ENCODE measurements at places on chromosomes 2 and 18.

DNA sequence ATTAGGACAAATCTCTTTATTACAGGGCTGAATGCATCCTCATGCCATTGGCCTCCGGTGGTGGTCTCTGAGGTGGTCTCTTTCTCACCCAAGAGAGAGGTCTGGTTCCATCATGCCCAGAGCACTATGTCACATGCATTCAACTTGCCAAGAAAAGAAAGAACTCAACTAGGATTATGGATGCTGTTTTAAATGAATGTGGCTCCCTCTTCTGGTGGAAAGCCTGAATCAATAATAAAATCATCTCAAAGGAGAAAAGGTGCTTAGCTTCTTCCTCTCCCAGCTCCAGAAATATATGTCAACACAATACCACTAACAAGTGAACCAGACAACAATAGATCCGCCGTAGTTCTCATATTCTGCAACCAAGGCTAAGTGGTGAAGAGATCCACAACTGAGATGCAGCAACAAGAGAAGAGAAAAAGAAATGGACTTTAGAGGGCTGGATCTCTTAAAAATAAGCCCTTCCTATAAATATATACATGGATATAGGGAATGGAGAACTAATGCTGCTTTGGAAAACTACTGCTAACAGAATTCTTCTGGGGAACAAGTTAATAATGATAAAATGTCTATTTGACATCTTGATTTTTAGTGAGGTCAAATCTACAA is 396.8 kb downstream of the NCKAP5 start:
- DNase-seq, result no peak

GRCh38 chr2:163551616-163552373 is 184.0 kb downstream of the FIGN start:
- no peak for DNase-seq

- no peak for DNase-seq
These were observed 278.0 kb downstream of the EPHA4 start for GRCh38 chr2:221293949-221294742.

GRCh38 chr2:237282568-237283128 is 131.3 kb downstream of the COL6A3 start:
- DNase-seq, result no peak

DNA sequence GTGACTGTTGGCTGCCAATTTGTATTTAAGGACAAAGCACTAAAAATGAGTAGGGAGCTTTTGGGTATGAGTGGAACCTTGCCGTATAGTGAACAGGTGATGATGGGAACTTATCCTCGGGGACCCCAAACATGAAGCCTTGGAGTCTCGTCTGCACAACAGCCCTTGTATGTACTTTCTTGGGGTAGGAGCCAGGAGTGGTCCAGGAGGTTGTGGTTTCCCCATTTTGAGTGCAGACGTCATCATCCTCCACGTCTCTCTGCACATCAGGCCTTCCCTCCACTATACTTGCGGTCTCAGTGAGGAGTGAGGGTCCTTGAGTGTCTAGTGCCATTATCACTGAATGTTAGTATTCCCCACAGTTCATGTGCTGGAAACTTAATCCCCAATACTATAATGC is 101.5 kb upstream of the HS6ST1 start:
- DNase-seq, result peak; percentile 1

DNA sequence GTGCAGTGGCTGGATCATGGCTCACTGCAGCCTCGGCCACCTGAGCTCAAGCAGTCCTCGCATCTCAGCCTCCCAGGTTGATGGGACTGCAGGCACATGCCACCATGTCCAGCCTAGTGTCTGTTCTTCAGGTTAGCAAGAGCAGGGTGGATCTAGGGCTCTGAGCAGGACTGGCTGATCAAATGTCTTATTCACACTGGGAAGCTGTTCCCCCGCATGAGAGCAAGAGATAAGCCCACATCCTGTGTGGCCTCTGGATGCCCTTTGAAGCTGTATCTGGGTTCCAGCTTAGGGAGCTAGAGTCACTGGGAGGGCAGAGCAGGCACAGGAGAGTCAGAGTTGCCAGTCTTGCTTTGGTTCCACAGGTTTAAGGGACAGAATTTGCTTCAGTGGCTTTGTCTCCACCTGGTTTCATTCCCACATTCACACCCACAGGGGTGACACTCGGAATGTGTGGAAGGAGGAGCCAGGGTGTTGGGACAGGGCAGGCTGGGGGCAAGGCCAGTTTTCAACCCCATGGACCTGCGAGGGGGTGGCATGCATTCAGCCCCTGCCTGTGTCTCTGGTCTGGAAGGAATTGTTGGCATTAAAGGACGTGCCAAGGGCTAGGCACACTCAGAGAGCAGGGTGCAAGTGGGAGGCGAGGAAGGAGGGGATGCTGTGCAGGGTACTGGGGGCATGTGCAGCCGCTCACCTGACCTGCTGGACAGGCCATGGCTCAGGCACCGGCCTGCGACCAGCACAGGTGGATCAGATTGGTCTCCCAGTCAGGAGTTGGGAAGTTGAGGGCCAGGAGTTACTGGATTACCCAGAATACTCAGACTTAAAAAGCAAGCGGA is 24.5 kb downstream of the PTPN18 start:
- DNase-seq, result no peak

- DNase-seq, result no peak
These were observed 136.8 kb downstream of the CAPN13 start for GRCh38 chr2:30670453-30670852.

GRCh38 chr2:162342841-162343240 is 1.1 kb upstream of the GCA start:
- no peak for DNase-seq

GRCh38 chr2:99812426-99812825 is 322.6 kb upstream of the REV1 start:
- no peak for DNase-seq

DNA sequence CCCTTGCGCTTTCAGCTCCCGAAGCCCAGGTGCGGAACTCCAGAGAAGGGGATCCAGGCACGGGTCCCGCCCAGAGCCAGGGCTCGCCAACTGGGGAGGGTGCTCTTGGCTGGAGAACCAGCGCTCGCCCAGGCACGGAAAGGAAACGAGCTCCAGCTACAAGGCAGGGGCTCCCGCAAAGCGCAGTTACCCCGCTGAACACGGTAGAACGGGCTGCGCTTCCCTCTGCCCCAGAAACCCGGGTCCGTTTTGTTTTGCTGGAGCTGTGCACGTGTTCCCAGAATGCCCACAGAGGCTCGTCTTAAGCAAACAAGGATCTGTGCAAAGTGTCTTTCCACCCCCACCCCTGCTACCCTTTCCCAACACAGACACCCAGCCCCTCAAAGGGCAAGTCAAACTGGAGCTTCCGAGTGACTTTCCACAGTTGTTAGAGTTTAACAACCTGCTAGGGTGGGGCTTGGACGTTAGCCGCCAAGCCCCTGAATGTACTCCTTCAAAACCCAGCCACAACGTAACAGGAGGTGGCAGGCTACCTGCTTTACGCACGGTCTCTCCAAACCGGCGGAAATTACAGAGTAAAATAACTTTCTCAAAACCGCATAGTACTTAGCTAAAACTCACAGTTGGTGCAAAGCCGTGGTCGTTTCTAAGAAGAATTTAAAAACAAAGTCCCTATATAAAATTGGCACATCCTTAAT is 775 bp downstream of the RNF125 start:
- DNase-seq, result peak; percentile 78
